ENCODE measurements at places on chromosomes 7 and 10. TPM values are rescaled to one million over a fixed set of nuclear protein-coding genes. Genes with fewer than 3 reads are reported as not detected.

FKBP6 gene
- total RNA-seq, result not detected

XRCC2 gene
- total RNA-seq, result 0.30 TPM

PTN gene
- 7.7 TPM for total RNA-seq

TRIM24 gene
- 21.0 TPM for total RNA-seq

PSD gene
- 12.2 TPM for total RNA-seq

PLXDC2 gene
- 19.0 TPM for total RNA-seq

COL28A1 gene
- total RNA-seq, result 0.32 TPM

SLC26A3 gene
- not detected for total RNA-seq

NACAD gene
- 7.4 TPM for total RNA-seq

ADCY1 gene
- total RNA-seq, result 0.30 TPM

DGKI gene
- 15.5 TPM for total RNA-seq

TMEM176B gene
- not detected for total RNA-seq

AGR2 gene
- not detected for total RNA-seq
